Esophagus muscularis mucosa (tissue), 4 donors: ENCODE measurements at places on chromosomes 7 and 10.

- no peak for DNase-seq
Observed at GRCh38 chr7:6293202-6293601, 20.8 kb upstream of the CYTH3 start.

- DNase-seq = no peak
Observed at GRCh38 chr7:31082447-31082846, 30.3 kb downstream of the ADCYAP1R1 start.

GRCh38 chr7:81036871-81037270 is 118.0 kb upstream of the SEMA3C start:
- DNase-seq = no peak

- DNase-seq = no peak
Observed at GRCh38 chr10:89518108-89518507, 17.3 kb downstream of the SLC16A12 start.

DNA sequence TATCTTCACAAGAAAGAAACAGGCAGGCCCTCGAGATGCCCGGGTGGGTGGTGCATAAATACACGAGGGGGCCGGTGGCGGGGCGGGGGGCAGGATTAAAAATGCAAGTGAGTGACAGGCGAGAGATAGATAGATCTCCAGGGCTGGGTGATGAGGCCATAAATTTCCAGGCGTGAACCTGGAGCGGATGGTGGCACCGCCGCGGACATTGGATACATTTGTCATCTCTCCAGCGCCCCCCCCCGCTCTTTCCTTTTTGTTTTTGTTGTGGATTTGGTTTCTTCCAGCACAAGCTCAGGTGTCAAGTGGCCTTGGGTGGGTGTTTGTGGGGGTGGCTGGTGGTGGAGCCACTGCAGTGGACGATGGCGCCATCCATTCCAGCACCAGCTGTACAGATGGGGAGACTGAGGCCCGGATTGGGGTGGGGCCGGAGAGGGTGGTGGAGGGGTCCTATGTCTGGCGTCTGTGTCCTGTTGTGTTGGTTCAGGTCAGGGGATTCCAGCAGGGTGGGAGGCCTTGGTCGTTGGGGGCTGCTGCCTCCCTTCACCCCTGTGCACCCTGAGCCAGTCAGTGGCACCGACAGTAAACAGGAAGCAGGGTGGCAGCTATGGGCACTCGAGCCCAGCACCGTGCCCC is 2.9 kb downstream of the ELFN1 start:
- no peak for DNase-seq

- DNase-seq = no peak
Observed at GRCh38 chr10:79178614-79179163, 109.9 kb downstream of the ZMIZ1 start.

DNA sequence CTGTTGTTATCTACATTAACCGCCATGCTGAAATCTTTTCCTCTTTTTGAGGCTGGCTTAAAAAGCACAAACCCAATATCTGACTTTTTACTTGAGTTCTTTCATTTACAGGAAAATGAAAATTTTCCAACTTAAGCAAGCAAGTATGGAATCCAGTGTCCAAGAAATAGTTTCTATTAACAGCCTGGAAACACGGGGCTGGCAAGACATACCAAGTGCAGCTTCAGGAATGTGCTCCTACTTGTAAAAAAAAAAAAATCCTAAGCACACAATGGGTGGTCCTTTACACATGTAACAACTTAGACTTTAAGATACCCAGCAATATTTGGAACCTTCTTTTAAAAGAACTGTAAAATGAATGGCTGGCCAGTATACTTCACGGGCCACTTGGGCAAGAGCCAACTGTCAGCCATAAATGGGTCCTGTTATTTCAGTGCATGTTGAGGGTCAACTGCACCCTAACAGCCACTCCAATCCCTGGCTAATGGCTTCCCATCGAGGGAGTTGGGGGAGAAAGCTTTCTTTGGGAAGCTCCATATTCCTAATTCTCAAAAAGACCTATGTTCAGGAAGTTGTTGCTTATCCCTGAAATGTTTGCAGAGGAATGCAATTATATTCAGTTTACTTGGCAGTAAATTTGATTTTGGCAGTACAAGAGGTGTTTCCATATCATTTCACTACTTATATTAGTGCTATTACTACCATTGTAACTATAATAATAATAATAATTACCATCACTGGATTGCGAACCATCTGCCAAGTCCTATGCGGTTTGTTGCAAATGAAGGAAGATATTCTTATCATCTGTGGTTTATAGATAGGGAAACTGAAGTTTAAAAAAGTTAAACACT is 236.4 kb upstream of the TMEM72 start:
- DNase-seq = no peak

DNA sequence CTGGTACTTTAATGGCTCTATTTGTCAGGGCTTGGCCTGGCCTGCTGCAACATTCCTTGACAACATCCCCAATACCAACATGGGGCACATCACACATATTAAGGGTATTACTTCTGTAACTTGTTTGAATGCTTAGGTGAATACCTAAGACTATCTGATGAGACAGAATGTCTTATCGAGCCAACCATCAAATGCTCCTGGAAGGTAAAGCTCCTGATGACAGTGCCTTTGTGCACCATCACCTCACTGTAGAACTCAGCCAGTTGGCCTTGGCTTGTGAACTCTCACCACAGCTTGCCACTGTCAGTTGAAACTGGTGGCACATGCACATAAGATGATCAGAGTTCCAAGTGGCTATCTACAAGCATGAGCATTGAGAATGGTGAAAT is 3.7 kb upstream of the MYO1G start:
- no peak for DNase-seq

GRCh38 chr7:157503229-157503628 is 166.4 kb downstream of the DNAJB6 start:
- no peak for DNase-seq

GRCh38 chr7:63093481-63093880 is 905.2 kb upstream of the ZNF722 start:
- peak; percentile 75 for DNase-seq

DNA sequence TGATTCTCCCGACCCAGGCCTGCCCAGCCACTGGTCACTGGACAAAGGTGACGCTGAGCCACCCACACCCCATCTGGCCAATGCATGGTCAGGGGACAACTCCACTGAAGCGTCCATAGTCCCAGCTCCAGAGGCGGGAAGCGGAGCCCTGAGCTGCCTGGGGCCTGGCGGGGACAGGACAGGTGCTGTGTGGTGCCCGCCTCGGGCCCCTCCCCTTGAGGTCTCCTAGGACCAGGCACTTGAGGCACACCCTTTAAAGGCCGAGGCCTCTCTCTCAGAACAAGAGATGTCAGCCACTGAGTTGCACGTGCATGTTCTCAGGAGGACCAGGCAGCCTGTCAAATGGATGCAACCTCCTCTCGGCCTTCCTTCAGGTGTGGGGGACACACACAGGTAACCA is 52.5 kb upstream of the PPP2R2D start:
- DNase-seq = no peak

GRCh38 chr10:133185916-133186315 is 25.9 kb downstream of the KNDC1 start:
- no peak for DNase-seq

DNA sequence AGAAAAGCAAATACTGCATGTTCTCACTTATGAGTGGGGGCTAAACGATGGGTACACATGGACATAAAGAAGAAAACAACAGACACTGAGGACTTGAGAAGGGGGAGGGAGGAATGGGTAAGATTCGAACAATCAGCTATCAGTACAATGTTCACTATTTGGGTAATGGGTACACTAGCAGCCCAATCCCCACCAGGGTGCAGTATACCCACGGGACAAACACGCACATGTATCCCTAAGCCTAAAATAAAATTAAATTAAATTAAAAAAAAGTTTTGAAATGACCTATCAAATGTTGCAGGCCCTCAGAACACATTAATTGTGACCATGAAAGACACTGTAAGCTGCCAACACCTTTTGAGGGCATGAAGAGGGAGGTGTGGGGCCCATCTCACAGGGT is 316.0 kb downstream of the WDR37 start:
- DNase-seq = peak; percentile 75
